ENCODE measurements at places on chromosomes 3 and 15.

DNA sequence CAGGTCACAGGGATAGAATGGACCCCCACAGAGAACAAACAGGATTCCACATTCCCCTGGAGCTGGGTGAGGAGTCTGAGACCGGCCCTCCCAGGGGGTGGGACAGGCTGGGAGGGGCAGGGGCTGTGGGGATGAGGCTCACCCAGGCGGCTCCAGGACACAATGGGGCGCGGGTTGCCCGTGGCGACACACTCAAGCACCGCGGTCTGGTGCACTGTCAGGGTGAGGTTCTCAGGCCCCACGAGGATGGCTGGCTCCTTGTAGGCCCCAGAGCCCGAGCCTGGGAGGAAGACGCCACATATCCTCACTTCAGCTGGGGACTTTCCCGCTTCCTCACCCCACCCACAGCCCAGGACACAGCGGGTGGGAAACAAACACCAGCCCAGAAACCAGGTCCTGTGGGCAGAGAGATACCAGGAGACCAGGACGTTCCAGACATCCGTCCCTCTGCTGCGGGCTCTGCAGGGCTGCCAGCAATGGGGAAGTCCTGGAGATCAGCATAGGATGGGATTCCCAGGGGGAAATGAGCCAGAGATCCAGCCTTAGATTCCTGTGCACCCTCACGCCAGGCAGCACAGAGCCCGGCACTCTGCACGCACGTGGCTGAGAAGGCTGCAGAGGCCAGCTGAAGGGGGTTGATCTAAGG, 30.2 kb downstream of the RNU5B-1 start:
- DNase-seq, result no peak

DNA sequence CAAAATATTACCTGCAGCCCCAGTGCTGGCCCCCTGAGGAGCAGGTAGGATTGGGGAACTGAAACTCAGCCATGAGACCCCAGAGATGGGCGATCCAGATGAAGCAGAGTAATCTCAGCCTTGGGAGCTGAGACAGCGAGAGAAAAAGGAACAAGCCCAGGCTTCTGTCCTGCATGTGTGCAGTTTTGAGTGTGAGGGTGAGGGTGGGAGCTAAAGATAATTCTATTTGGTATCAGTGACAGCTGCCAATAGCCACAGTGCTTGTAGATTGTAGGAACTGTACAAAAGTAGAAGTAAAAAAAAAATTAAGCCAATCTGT, 5.9 kb downstream of the ATP8B4 start:
- DNase-seq, result no peak

DNA sequence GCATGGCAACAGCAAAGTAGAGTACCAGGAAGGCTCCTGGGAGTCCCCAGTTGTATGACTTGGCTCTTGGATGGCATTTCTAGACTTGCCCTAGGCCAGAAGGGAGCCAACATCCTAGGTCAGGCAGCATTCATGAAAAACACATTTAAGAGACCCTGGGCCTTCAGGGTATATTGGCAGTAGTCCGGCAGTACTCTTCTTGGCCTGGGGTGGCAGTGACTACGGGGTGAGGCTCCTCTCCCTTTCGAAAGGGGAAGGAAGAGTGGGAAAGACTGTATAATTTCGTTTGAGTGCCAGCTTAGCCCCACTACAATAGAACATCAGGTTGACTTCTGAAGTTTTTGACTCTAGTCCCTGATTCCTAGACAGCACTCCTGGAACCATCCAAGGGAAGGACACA, 136.4 kb downstream of the ZIC4 start:
- DNase-seq, result no peak

GRCh38 chr15:98952381-98952803, 55.2 kb downstream of the PGPEP1L start:
- DNase-seq, result no peak

All from hippocampal formation (tissue), 2 donors.